ENCODE measurements at places on chromosomes 4 and X. TPM values are rescaled to one million over a fixed set of nuclear protein-coding genes. Genes with fewer than 3 reads are reported as not detected.

Gene RASGEF1B
- 1.1 TPM for total RNA-seq

Gene MAGEA1
- not detected for total RNA-seq

Gene SPRY1
- 27.8 TPM for total RNA-seq

Gene DAPP1
- not detected for total RNA-seq

Gene SLC6A14
- not detected for total RNA-seq

Gene RBMXL3
- not detected for total RNA-seq

Gene UGT2B17
- not detected for total RNA-seq

Measured in smooth muscle cell of the pulmonary artery (primary cell).